Caudate nucleus (tissue), 63 donors: ENCODE measurements at places on chromosomes 11 and 22.

DNA sequence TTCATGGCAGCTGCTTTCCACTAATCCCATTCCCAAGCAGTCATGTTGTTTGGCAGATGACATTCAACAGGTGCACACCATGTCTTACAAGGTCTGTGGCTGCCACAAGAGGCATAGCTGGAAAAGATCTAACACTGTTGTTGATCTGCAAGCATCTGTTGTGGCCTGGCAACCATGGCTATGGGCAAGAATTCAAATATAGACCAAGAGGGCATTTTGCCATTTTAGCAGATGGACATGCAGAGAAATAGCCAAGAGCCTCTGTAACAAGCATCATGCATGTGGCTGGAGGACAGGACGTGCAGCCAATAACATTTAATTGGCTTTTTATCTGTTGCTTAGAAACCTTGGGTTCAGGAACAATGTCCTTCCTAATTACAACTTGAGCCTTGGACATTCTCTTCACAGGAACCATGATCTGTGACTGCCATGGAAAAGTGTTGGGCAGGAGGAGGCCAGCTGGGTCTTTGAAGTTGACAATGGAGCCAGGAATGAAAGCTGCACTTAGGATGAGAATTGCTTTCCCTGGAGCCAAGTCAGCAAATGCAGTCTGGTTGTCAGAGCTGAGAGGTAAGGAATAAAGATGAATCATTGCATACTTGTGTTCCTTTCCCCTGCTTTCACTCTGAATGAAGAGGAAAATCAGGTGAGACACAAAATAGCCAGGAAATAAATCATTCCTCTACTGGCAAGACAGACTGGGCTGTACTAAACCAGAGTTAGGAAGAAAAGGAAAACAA, 113.6 kb upstream of the ANO5 start:
- DNase-seq: no peak

DNA sequence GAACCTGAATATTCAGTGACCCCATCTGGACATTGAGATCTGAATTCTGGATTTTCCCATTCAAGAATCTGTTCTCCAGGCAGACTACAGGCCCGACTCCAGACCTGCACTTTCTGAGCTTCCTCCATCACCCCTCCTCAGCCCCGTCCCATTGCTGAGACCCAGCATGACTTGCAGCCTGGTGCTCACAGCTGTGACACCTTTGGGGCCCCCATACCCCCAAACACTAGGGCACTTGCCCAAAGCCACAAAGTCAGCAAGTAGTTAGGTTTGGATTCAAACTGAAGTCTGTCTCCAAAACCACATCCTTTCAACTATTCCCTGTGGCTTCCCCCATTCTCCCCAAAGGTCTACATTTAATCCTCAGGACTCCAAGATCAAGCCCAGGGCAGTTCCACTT, 128.2 kb upstream of the ZBED5 start:
- no peak for DNase-seq

- no peak for DNase-seq
These were observed 2.7 kb upstream of the KRTAP5-9 start for GRCh38 chr11:71545405-71545966.

DNA sequence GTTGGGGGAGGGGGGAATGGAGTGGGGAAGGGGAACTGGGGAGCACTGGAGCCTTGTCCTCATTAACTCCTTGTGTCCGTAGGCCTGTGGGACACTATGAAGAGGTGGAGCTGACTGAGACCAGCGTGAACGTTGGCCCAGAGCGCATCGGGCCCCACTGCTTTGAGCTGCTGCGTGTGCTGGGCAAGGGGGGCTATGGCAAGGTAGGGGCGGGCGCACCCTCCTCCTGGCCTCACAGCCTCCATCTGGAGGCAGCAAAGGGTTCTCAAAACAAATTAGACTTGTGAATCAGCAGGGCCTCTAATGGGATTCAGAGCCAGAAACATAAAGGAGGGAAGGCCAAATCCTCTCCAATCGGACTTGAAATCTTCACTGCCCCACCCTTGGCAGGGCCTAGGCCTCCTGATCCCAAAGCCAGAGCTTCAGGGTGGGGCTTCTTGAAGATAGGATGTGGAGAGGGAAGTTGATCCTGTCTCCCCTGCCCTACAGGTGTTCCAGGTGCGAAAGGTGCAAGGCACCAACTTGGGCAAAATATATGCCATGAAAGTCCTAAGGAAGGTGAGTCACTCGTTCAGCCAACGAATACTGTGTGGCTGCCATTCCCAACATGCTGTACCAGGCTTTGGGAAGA, 859 bp downstream of the RPS6KB2 start:
- no peak for DNase-seq

DNA sequence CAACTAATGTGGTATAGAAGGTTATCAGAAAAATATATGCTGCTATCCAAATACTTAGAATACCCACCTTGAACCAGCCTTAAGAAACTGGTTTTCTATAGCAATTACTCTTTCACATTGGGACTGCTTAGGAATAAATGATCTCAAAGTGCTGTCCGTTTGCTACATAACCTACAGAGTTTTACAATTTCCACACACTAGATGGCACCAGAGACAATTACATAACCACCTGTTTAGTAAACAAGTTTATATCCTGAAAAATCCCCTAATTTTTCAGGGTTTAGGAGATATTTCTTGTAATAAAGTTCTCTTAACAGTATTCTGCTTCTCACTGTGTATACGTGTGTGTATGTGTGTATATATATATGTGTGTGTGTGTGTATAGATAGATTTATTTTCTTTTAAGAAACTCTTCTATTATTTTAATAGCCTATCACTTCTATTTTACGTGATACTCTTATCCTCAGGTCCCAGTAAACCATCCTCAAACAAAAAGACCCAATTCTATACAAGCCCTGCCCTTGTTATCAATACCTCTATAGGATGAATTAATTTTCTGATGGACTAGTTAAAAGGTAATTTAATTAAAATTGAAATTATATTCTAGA, 6.7 kb upstream of the OR5I1 start:
- no peak for DNase-seq
